Activated CD4-positive, alpha-beta T cell treated with anti-CD3 and anti-CD28 coated beads for 36 hours (primary cell): ENCODE measurements at places on chromosomes 6 and 20. TPM values are rescaled to one million over a fixed set of nuclear protein-coding genes. Genes with fewer than 3 reads are reported as not detected.

DNA sequence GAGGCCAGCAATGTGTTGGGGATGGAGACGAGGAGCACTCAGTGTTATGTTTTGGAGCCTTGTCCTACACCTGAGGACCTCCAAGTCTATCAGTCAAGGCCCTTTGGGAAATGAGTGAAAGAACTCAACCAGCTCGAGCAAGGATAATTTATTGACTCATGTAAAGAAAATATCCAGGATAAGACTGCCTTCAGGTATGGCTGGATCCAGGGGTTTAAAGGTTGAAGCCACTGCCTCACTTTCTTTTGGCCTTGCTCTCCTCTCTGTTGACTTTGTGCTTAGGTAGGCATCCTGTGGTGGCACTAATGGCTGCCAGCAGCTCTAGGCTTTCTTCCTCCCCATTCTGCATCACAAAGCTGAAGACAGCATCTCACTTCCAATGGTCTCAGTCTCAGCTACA is 66.3 kb upstream of the ZNFX1 start:
- no peaks in the 10 kb centered on the region for H3K36me3 ChIP-seq
- peaks cover 6% of the 10 kb centered on the region for H3K27me3 ChIP-seq
- H3K4me1 ChIP-seq: no peaks in the 10 kb centered on the region

DNA sequence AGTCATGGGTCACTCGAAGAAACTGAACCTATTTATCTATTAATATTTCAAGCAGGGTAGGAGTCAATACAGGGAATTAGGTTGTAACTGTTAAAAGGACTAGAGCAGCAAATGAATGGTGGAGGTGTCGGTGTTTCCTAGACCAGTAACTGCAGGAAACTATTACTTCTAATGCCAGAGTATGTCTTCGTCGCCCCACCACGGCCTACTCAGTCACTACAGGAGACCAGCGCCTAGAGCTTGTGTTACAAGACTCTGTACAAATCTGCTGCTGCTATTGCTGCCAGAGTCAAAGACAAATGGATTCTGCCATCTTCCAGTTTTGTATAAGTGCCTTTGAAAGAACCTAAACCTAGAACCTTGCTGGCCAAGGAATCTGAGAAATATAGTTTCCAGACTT is 343.9 kb downstream of the SOX4 start:
- H3K4me3 ChIP-seq: no peak overlapping the region
- H3K27ac ChIP-seq: no peak overlapping the region
- H3K36me3 ChIP-seq: no peaks in the 10 kb centered on the region
- no peak for DNase-seq
- H3K4me1 ChIP-seq: no peaks in the 10 kb centered on the region
- no peaks in the 10 kb centered on the region for H3K27me3 ChIP-seq

DNA sequence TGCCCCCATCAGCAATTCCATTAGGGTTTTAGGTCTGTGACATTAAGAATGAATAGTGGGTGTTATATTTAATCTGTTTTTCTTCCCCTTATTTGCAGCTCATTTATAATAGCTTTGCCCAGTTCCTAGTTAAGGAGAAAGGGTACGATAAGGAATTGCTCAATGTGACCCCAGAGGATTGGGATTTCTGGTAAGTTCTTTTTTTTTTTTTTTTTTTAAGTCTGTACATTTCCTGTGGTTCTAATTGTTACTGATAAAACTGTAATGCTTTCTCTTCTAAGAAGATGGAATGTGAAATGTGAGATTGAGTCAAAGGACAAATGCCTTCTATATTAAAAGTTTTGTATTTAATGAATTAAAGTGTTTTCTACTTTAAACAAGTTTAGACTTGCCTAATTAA is 5.5 kb downstream of the NT5DC1 start:
- H3K36me3 ChIP-seq: peaks cover 32% of the 10 kb centered on the region
- no peak overlapping the region for H3K4me3 ChIP-seq
- peaks cover 53% of the 10 kb centered on the region for H3K4me1 ChIP-seq
- no peaks in the 10 kb centered on the region for H3K27me3 ChIP-seq
- DNase-seq: no peak
- no peak overlapping the region for H3K27ac ChIP-seq

- H3K27ac ChIP-seq: peak overlapping the region; percentile 42
- no peak overlapping the region for H3K4me3 ChIP-seq
Observed at GRCh38 chr6:106116125-106116832, 30.1 kb downstream of the PRDM1 start.

The CDKAL1 gene
- 22.1 TPM for total RNA-seq

DNA sequence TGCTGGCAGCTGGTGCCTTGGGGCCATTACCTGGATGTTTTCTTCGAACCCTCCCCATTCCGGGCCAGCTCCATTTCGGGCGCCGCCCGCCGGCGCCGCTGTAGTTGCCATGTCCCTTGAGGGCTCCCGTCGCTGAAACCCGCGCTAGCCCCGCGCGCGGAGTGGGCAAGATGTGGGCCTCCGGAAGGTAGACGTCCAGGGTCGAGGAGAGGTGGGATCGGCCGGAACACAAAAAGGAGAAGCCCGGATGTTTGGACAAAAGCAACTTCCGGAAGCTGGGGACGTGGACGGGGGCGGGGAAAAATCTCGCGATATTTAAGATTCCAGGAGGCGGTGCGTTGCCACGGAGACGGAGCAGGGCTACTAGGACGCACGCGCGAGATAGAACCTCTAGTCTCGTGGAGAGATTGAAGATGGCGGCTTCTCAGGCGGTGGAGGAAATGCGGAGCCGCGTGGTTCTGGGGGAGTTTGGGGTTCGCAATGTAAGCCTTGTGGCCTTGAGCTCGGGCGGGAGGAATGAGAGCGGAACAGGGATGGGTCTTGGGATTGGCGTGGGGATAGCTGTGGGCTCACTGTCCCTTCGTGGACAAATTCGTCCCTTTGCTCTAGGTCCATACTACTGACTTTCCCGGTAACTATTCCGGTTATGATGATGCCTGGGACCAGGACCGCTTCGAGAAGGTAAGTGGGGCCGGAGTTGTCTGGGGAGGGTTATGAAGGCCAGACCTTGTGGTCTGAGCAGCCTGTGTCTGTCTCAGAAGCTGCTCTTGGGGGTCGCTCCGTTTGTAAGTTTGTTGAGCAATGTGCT is at the start of the genes POLR1C and YIPF3:
Gene POLR1C, plus strand, starts transcription at position 393 of the 808 bp plus-strand sequence. Its CDS starts 21 bp downstream, at position 414.
Gene YIPF3, minus strand, starts transcription at position 230 of the 808 bp plus-strand sequence. Its CDS starts 119 bp downstream, at position 111.
- H3K27me3 ChIP-seq: no peaks in the 10 kb centered on the region
- peaks cover 32% of the 10 kb centered on the region for H3K4me1 ChIP-seq
- H3K36me3 ChIP-seq: peaks cover 25% of the 10 kb centered on the region
- no peak within 1 kb of the TSS for H3K27ac ChIP-seq
- DNase-seq: peak; percentile 98
- no peak within 1 kb of the TSS for H3K4me3 ChIP-seq

DNA sequence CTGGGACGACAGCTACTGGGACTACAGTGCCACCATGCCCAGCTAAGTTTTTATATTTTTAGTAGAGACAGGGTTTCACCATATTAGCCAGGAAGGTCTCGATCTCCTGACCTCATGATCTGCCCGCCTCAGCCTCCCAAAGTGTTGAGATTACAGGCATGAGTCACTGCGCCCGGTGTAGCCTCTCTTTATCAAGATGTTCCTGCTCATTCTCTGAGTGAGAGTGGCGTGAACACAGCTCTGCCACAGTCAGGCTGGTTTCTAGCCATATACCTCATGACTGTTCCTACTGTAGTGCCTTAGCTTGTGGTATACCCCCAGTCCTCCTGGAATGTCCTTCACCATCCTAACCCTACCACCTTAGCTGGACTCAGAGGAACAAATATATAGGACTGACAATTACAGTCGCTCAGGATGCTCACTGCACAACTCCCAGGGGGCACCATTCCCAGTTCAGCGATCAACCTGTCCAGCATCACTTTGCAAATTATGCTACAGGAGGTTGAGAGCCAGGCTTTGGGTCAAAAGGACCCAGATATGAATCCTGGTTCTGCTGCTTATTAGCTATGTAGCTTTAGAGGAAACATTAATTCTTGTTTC is 86.3 kb downstream of the CHMP4B start:
- H3K4me1 ChIP-seq: no peaks in the 10 kb centered on the region
- peaks cover 7% of the 10 kb centered on the region for H3K27me3 ChIP-seq
- no peak overlapping the region for H3K4me3 ChIP-seq

DNA sequence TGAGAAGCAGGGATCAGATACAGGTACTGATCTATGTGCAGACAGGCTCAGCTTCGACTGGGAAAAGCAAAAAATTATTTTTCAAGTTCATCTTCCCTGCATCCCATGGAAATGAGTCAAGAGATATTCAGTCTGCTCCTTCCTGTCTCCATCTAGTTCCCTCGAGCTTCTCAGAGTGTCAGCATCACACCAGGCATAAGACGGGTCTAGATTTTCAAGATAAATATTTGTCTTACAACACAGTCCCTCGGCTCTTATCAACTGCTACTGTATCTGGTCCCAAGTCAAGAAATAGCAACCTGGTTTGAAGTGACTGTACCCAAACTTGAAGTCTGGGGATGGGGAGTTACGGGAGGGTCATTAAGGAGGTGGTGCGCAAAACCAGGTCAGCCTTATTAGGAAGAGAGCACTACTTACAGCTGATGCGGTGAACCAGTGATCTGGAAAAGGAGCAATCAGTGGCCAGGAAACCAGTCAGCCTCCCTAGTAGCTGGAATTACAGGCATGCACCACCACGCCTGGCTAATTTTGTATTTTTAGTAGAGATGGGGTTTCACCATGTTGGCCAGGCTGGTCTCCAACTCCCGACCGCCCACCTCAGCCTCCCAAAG is 29.7 kb downstream of the ZMYND8 start:
- peaks cover 40% of the 10 kb centered on the region for H3K4me1 ChIP-seq
- H3K27ac ChIP-seq: no peak overlapping the region
- no peaks in the 10 kb centered on the region for H3K27me3 ChIP-seq
- H3K4me3 ChIP-seq: no peak overlapping the region
- no peak for DNase-seq
- H3K36me3 ChIP-seq: peaks cover 27% of the 10 kb centered on the region

The MLIP gene
- not detected for total RNA-seq

GRCh38 chr6:72974276-72974675 is 251.0 kb downstream of the KHDC1L start:
- peaks cover 2% of the 10 kb centered on the region for H3K36me3 ChIP-seq
- H3K27ac ChIP-seq: no peak overlapping the region
- no peaks in the 10 kb centered on the region for H3K4me1 ChIP-seq
- no peak for DNase-seq
- no peaks in the 10 kb centered on the region for H3K27me3 ChIP-seq
- no peak overlapping the region for H3K4me3 ChIP-seq

The OCSTAMP gene
- 0.19 TPM for total RNA-seq

DNA sequence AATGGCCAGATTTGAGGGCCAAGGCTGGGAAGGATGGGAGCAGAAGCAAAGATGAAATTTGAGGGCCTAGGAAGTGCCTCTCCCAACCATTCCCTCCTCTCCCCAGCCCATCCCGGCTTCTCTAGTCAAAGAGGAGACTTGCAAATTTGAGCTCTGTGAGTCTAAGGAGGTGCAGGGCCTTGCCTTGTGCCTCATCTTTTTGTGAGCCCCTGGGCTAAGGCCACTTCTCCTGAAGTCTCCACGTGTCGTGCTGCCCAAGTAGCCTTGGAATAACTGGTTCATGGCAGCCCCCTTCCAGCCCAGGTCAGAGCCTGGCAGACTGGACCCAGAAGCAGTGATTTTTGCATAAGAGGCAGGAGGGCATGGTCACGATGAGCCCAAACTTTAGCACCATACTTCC is 6.7 kb downstream of the PTGIS start:
- no peak overlapping the region for H3K27ac ChIP-seq
- H3K4me3 ChIP-seq: no peak overlapping the region
- H3K27me3 ChIP-seq: peaks cover 29% of the 10 kb centered on the region
- no peaks in the 10 kb centered on the region for H3K4me1 ChIP-seq

- H3K4me1 ChIP-seq: peaks cover 13% of the 10 kb centered on the region
- no peak overlapping the region for H3K4me3 ChIP-seq
- peak; percentile 25 for DNase-seq
- H3K27ac ChIP-seq: no peak overlapping the region
- no peaks in the 10 kb centered on the region for H3K36me3 ChIP-seq
Observed at GRCh38 chr6:34555007-34555322, 1.2 kb downstream of the SPDEF start.

The WFDC2 gene
- 0.56 TPM for total RNA-seq

The SLC2A10 gene
- total RNA-seq: not detected

DNA sequence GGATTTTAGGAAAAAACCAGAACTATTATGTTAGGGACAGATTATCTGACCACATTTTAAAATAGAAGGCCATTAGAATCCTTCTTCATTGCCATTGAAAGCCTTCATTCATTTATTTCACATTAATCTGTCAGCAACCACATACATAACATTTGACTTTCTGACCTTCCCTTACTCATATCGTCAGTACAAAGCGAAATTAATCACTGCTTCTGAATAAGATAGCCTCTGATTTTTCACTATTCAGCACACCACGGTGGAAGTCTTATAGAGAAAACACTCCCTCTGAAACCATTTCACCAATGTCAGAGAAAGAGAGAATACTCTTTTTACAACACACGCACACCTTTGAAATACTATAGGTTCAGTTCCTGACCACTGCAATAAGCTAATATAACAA is 442.5 kb upstream of the ID4 start:
- no peaks in the 10 kb centered on the region for H3K36me3 ChIP-seq
- no peak for DNase-seq
- no peaks in the 10 kb centered on the region for H3K27me3 ChIP-seq
- H3K27ac ChIP-seq: no peak overlapping the region
- H3K4me1 ChIP-seq: no peaks in the 10 kb centered on the region
- no peak overlapping the region for H3K4me3 ChIP-seq

- no peaks in the 10 kb centered on the region for H3K36me3 ChIP-seq
- no peak overlapping the region for H3K27ac ChIP-seq
- no peaks in the 10 kb centered on the region for H3K4me1 ChIP-seq
- H3K27me3 ChIP-seq: peaks cover 8% of the 10 kb centered on the region
- DNase-seq: no peak
- no peak overlapping the region for H3K4me3 ChIP-seq
Observed at GRCh38 chr6:148407372-148407771, 64.7 kb downstream of the SASH1 start.

The SYNDIG1 gene
- total RNA-seq: not detected

GRCh38 chr6:111478749-111479148 is 4.3 kb downstream of the REV3L start:
- H3K36me3 ChIP-seq: no peaks in the 10 kb centered on the region
- no peak for DNase-seq
- H3K4me1 ChIP-seq: peaks cover 40% of the 10 kb centered on the region
- H3K27ac ChIP-seq: no peak overlapping the region

The DNMT3B gene
- total RNA-seq: 1.6 TPM

DNA sequence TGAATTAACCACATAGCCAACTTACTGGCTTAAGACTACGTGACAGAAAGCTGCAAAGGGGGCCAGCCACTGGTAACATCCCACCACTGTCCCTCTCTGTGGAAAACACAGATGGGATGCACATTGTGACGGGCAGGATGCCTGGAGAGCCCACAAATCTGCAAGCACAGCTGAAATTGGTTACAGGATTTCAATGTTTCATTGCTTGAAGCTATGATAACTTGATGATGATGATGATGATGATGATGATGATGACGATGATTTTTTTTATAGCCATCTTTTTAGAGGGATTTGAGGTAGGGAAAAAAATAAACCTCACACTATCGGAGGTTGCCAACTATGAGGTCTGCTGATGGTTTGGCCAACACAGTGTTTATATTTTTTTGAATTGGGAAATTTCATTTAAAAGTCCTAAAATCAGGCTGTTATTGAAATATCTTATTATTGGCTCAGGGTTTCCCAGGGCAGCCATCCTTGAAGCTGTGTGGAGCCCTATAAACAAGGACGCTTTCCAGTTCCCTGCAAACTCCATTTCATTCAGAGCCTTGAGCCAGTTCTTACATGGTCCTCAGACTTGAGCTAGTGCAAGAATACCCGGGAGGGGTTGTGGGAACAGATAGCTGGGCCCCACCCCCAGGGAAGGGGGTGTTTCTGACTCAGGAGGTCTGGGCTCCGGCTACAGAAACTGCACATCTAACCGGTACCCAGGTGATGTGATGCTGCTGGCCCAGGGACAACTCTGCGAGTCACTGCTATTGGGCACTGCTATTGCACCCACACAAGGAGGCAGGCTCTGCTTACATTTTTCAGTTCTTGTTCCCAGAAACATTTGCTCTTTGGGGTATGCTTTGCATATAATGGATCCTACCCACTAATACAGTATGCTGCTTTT is 27.1 kb downstream of the BCAS1 start:
- peaks cover 11% of the 10 kb centered on the region for H3K4me1 ChIP-seq
- H3K4me3 ChIP-seq: no peak overlapping the region
- peaks cover 10% of the 10 kb centered on the region for H3K27me3 ChIP-seq
- H3K27ac ChIP-seq: no peak overlapping the region
- H3K36me3 ChIP-seq: no peaks in the 10 kb centered on the region
